ENCODE measurements at places on chromosomes 13 and 19.

GRCh38 chr13:76214001-76214400 lies 577.9 kb downstream of the LMO7 start:
- no peak for DNase-seq

GRCh38 chr19:39413272-39413910 lies 922 bp downstream of the PLEKHG2 start:
- DNase-seq, result peak; percentile 66

GRCh38 chr13:107742544-107742943 lies 472.8 kb downstream of the LIG4 start:
- DNase-seq, result no peak

GRCh38 chr19:19758164-19758563 lies 25.3 kb upstream of the ZNF14 start:
- DNase-seq, result no peak

DNA sequence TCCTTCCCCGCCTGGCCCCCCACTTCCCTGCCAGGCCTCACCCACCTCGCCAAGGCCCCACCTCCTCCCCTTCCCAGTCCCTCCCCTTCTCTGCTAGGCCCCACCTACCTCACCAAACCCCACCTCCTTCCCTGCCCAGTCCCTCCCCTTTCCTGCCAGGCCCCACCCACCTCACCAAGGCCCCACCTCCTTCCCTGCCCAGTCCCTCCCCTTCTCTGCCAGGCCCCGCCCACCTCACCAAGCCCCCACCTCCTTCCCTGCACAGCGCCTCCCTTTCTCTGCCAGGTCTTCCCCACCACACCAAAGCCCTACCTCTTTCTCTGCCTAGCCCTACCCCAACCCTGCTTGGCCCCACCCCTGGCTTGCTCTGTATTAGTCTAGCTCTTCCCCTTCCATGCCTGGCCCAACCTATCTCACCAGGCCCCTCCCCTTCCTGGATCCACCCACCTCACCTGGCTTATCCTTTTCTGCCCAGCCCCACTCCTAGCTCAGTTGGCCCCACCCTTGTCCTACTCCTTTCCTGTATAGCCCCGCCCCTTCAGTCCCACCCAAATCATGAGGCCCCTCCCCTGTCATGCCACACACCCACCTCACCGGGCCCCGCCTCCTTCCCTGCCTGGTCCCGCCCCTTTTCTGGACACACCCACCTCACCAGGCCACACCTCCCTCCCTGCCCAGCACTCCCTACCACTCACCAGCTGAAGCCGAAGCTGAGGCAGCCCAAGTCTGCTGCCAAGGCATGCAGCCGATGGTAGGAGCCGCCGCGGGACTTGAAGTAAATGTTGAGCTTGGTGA lies 16.2 kb downstream of the CERS1 start:
- DNase-seq, result no peak

DNA sequence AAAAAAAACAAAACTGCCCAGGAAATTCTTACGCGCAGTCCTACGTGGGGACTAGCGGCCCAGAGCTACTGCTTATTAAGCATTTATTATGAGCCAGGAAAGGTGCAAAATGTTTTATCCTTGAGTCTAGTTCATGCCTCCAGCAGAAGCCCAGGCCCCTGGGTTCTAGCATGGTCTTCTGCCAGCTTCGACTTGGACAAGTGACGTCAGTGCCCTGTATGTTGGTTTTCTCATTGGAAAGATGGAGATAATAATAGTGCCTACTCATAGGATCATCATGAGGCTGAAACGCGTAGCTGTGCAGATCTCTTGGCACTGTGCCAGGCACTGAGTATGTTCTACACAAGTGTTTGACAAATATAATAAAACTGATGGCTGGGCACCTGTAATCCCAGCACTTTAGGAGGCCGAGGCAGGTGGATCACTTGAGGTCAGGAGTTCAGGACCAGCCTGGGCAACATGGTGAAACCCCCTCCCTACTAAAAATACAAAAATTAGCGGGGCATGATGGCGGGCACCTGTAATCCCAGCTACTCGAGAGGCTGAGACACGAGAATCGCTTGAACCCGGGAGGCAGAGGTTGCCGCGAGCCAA lies 12.4 kb upstream of the SULT2B1 start:
- no peak for DNase-seq

DNA sequence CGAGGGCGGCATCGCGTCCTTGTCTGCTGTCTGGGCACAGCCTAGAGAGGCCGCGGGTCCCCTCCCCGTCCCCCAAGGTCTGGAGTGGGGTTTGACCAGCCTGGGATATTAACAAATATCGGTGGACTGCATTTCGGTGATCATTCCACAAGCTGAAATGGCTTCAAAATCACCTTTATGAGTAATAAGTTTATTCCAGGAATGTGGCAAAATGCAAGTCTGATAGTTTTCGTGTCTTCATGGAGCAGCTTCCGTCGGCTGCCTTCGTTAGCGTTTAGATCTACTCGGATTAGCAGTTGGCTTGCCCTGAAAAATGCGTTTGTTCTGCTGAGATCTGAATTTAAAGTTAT lies 1.1 kb upstream of the GJA3 start:
- DNase-seq, result no peak

DNA sequence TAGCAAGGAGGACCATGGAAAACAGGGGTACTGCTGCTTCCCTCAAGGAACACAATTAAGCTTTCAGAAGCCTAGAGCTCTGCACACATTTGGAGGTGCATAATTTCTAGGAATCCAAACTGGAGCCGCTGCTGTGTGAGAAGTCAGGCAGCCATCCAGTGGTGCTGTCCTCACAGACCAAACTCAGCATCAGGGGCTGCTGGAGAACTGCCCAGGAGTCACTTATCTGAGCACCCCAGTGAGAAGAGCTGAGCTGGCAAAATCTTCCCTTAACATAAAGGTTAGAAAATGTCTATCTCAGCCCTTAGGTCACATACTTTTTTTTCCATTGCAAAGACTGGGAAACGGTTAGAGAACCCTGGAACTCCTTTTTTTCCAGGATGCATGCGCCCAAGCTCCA lies 72.8 kb downstream of the ATP7B start:
- DNase-seq, result no peak

GRCh38 chr13:33763021-33763420 lies 54.9 kb upstream of the RFC3 start:
- no peak for DNase-seq

DNA sequence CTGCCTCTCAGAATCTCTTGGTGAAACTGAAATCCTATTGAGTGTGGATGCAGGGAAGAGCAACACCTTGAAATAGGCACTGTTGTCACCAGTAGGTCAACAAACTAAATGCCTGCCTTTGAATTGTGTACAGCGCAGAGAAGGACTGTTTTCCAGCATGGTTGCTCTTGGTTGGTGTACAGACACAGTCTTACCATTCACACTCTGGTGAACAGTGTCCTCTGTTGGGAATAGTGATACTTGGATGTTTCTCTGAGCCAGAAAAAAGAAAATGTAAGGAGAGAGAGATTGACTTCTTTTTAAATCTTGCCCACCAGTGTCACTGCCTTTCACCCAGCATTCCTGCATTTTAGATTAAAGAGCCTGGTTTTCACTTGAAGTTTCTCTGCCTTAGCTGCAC lies 179.7 kb downstream of the STK24 start:
- DNase-seq, result no peak

DNA sequence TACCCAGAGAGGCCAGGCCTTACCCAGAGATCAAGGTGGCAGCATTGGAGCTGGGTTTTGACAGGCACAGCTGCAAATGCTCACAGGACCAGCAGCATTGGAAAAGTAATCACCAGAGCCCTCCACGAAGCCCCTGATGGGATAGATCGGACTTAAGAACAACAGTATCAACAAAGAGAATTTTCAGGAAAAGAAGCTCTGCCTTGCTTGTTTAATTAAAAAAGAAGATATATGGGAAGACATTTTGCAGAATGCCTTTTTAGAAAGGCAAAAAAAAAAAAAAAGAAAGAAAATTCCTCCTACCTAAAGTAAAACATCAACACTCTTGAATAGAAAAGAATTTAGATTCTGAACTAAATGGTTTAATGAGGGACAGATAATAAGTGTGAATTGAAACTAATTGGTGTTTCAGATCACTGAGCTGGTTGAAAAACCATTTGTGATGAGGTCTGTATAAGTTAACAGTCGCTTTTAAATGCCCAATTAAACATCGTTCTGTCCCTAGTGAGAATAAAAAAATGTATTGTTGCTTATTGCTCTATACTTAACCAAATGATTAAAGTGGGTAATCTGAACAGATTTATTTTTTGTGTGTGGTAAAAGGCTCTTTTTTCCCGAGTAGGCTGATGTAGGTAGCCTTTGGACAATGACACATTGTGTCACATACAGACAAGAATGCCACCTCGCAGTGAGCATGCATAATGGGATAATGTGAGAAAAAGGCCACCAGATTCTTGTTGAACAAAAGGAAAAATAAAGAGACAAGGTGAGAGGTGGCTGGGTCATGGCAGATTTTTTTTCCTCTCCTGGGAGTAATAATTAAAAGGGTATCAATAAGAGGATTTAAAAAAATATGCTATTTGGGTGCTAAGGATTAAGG lies 93.0 kb upstream of the ARGLU1 start:
- DNase-seq, result no peak

- no peak for DNase-seq
Measured at GRCh38 chr13:50375792-50376191, 360.5 kb downstream of the KCNRG start.

GRCh38 chr13:114071410-114071809 lies 61.0 kb downstream of the RASA3 start:
- no peak for DNase-seq

- no peak for DNase-seq
Measured at GRCh38 chr13:99312493-99312883, 5.3 kb upstream of the GPR183 start.

GRCh38 chr13:92804346-92804745 lies 422.3 kb upstream of the GPC6 start:
- DNase-seq, result no peak

DNA sequence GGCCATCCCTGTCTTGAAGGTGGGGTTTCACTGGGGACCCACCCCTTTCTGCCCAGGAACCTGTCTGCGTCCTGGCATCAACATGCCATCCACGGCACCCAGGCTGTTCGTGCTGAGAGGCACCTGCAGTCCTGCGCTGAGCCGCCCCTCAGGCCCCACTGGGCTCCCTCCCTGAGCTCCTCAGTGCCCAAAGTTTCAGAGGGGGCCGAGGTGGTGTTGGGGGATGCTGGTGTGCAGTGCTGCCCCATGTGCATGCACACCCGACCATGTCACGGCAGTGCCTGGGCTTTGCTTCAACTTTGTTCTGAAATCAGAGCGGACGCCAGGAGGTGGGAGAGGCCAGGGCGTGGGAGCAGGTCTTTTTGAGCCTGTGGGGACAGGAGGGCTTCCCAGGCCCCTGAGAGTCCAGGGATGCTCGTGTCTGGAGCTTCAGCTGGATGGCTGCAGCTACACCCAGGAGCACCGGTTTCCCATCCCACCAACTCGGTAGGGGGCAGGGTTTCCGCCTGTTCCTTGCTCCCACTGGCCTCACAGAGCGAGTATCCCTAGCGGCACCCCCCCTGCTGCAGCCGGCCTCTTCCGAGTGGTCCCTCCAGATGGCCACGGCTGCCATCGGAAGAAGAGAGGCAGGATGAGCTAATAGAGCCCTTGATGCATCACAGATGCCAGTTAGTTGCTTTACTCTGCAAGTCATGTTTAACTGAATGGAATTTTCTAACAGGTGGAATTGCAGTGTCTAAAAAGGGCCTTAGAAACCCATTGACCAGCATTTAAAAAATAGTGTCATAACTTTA lies 44.0 kb downstream of the WDFY2 start:
- DNase-seq, result no peak

GRCh38 chr13:71801781-71802180 lies 65.2 kb downstream of the DACH1 start:
- DNase-seq, result no peak

DNA sequence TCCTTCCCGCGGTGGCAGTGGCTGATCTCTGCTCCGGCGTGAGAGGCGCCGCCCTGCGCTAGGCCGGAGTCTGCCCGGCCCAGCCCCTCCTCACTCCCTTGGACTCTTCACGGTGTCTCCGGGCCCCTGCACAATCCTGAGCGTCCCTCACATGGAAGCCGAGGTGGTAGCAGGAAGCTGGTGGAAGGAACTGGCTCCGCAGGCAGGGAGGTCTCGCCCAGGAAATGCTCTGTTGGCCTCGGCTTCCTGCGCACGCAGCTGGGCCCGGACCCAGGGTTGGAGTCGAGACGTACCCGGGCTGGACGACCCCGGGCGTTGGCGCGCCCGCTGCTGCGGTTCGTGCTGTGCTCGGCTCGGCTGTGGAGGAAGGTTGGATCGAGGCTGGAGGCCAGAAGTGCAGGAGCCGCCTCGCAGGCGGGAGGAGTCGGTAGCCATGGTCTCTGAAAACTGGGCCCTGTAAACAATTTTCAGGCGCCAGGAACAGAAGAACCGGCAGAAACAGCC lies 46.3 kb downstream of the ZNF724 start:
- no peak for DNase-seq

GRCh38 chr13:75579529-75579928 lies 29.9 kb downstream of the UCHL3 start:
- DNase-seq, result no peak

GRCh38 chr13:40564342-40565001 lies 102.0 kb downstream of the FOXO1 start:
- DNase-seq, result no peak

GRCh38 chr13:113060557-113061270 lies 44.9 kb upstream of the F7 start:
- no peak for DNase-seq

DNA sequence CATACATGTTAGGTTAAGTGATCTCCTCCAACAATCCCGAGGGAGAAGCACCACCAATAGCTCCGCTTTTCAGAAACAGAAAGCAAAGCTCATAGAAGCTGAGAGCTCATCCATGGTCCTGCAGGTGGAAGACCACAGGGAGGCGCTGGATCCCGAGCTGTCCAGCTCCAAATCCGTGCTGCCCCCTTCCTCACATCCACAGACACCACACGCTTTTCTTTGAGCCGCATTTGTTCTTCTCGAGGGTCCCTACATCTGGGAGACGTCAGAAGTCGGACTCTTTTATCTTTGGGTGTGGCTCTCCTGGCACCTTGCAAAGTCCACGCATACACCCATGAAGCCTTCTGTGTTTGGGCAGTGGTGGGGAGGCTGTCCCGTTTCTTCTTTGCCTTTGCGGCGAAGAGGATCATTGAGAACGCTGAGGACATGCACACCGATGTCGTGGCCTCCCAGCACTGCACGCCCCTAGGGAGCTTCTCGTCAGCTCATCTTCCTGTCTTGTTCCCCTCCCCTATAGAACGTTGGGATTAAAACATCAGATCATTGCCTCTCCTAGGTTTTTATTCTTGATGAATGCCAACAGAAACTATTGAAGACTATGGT lies 184.8 kb downstream of the TEX29 start:
- no peak for DNase-seq

DNA sequence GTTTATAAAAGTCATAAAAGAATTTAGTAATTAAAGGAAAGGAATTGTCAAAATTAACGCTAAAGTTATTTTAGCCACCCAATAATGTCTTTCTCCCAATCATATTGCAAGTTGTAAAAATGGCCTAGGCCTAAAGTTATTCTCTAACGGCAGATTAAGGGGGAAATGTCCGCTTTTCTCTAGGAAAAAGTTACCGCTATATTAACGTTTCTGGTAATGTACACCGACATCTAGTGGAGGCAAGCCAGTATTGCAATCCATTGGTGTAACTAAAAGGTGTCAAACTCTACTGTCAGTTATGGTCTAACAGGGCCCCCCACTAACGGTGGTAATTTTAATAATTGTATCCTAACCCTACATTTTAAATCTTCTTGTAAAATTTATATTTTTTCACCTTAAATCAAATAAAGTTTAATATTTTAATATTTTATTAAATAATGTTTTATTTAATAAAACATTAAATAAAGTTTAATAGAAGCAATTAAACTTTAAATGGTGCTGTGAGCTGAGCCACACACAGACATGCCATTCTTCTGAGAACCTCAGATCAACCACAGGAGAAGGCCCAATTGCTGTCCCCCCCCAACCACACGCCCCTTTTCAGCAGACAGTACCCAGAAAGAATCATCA lies 35.9 kb upstream of the ZSCAN5A start:
- DNase-seq, result no peak

- DNase-seq, result peak; percentile 31
Measured at GRCh38 chr19:56309511-56310185, 5.0 kb downstream of the ZSCAN5A start.
